ENCODE measurements at places on chromosomes 2 and 18.

- no peak for DNase-seq
Observed at GRCh38 chr2:131031875-131032274, 61.4 kb downstream of the FAM168B start.

DNA sequence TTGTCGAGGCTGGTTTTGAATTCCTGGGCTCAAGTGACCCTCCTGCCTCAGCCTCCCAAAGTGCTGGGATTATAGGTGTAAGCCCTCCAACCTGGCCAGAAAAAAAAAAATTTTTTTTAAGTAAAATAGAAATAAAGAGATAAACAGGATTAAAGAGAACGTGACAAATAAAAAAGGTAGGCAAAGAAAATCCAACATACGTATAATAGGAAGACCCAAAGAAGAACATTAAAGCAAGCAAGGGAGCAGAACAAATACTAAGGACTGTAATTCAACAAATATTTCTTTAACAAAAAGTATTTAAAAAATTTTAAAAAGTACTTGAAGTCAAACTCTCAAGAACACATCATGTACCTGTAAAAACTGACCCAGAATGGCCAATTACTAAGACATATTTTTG, 56.4 kb downstream of the PTPN2 start:
- no peak for DNase-seq

- no peak for DNase-seq
Observed at GRCh38 chr2:40371525-40372282, 80.2 kb downstream of the SLC8A1 start.

DNA sequence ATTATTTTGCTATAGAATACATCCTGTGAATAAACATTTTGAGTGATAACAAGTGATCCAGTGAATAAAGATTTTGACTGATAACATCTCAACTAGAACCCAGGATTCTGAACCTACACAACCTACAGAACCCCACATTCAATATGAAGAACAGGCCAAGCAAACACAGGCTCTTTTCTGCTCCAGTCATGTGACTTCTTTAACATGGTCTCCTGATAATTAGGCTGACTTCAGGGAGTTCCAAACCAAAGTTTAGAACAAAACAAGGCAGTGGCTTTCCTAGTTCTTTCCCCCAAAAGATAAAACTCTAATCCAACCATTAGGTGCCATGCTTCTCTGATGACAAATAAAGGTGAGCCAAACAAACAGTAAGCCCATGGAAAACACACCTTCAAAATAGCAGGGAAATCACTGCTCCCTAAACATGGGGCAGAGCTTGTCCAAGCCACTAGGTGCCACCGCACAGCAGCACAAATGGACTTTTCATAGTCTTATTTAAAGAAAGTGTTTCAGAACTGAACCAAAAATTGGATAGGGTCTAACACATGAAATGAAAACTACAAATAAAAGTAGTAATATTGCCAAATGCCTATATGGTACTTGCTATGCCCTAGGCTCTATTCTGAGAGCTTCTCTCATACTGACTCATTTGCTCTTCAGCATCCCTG, 95.3 kb downstream of the EVA1A start:
- no peak for DNase-seq

All from Panc1 (cell line).